ENCODE measurements at places on chromosomes 12 and 14.

GRCh38 chr14:37894463-37894862 lies 299.0 kb downstream of the TTC6 start:
- no peak for DNase-seq

DNA sequence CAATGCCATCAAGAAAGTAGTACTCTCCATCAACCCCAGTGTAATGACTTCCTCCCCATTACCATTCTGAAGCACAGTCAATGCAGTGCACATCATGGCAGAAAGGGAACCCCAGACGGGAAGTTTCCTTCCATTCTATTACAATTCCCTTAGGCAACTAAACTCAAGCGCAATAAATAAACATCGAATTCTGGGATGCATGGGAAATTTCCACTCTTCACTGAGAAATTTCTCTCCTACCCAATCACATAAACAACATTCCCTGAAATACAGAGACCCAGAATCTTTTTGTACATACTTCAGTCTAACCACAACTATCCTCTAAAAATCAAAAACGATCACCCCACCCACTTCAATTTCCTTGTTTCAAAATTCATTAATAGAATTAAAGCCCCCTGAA lies 20.0 kb downstream of the SARNP start:
- DNase-seq, result no peak

DNA sequence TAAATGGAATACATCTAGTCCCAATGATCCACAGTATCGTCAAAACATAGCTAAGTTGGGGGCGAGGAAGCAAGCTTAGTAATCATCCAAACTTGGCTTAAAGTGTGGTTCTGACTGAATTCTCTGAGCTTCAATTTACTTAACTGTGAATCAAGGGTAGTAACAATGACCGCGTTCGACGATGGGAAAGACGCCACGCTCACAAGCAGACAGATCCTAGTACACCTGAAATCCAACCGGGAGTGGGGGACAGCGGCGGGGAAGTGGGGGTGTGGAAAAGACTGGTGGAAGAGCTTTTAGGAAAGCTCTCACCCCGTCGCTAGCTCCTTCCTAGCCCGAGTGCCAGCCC lies 433 bp downstream of the COX16 start:
- DNase-seq, result no peak

GRCh38 chr14:92577321-92577742 lies 63.8 kb downstream of the RIN3 start:
- DNase-seq, result no peak

DNA sequence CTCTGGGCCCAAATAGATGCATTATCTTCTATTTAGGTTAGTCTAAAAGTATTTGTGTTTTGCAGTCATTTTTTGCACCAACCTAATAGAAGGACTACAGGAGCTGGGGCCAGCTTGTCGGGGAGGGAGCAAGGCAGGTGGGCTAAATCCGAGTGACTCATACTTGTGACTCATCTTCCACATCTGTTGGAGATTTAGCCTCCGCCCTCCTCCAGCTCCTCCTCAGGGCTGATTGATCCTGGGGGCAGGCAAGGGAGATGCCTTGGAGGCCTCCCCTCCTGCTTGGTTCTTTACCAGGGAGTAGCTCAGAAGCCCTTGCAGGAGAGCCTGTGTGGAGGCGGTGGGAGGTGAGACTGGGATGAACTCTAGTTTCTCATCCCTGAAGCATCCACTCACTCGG lies 27.9 kb downstream of the RHOF start:
- DNase-seq, result no peak

DNA sequence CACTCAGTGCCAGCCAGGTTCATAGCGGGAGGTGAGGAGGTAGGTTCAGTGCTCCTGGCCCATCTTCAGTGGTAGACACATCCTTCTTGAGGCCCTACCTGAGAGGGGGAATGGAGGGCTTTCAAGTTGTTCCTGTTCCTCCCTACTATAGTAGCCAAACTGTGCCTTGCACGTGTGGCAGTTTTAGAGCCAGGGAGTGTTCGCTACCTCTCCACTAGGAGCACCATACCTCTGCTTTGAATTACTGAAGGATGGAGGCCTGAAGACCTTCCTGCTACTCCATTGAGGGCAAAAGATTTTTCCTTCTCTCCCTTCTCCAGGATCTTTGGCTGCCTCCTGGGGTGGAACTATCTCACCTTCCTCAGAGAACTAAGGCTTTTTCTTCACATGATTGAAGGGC lies 5.9 kb upstream of the ALG10 start:
- DNase-seq, result no peak

- no peak for DNase-seq
Observed at GRCh38 chr12:39830852-39831520, 211.4 kb upstream of the ABCD2 start.

- DNase-seq, result no peak
Observed at GRCh38 chr12:50112456-50113218, 601 bp downstream of the COX14 start.

DNA sequence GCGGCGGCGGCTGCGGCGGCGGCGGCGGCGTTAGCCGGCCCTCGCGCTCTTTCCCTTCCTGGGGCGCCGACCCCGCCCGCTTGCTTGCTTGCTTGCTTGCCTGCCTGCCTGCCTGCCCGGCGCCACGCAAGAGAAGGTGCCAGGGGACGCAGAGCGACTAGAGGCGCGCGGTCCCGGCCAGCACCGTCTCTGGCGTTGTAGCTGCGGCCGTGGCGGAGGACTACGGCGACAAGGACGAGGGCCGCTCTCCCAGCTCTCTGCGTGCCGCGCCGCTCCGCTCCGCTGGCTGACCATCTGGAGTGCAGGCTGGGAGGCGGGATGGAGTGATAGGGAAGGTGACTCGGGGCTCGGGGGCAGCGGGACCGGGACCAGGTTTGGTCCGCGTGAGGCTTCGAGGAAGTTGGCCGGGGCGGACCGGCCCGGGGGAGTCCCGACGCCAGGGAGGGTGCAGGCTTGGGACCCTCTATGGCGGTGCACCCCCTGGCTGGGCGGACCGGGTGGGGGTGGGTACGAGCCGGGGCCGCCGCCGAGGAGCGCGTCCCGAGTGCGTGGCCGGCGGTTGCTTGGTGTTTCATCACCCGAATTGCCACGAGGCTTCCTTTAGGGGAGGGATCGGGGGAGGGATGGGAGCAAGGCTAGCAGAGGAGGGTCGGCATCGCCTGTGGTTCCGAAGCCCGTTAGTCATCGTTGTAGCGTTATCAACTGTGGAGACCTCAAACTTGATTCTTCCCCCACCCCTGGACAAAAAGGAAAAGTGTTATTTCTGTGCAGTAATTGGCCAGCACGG lies 471 bp downstream of the XPOT start:
- peak; percentile 55 for DNase-seq

DNA sequence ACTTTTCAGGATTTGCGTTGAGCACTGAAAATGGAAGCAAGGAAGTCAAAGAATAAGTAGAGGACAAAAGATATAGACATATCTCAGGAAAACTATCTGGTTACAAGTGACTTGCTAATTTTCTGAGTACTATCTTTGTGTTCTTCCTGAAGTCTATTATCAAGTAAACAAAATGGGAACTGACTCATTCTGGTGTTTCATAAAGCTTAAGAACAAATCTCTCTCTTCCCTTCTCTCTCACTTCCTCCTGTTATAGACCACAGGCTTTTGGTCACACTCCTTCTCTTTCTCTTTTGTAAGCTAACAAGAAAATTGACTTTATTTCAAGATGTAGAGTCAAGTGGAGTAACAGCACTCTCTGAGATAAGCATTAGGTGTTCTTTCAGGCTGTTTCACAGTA lies 406.6 kb upstream of the SYT1 start:
- DNase-seq, result no peak

GRCh38 chr12:48861111-48861510 lies 4.6 kb downstream of the RND1 start:
- DNase-seq, result no peak

DNA sequence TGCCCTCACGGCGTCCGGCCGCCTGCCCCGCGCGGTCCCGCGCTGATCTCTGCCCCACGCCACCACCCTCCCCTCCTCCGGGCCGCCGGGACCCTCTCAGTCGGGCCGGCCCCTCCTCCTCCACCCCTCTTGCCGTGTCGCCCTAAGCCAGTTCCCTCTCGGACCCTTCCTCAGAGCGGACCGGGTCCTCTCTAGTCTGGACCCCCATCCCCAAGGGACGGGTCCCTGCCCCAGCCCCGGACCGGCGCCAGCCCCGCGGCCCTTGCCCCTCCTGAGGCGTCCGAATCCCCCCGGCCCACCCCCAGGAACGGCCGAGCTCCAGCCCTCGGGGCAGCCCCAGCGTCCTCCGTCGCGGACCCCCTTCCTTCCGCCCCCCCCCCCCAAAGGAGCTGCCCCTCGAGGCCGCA lies 485 bp downstream of the PPP4R4 start:
- DNase-seq, result no peak

Measured in NCI-H2081 (cell line).